ENCODE measurements at places on chromosomes 2 and 18. TPM values are rescaled to one million over a fixed set of nuclear protein-coding genes. Genes with fewer than 3 reads are reported as not detected.

The SOX11 gene
- not detected for total RNA-seq

The DQX1 gene
- not detected for total RNA-seq

The SPOPL gene
- total RNA-seq: 22.4 TPM

The COBLL1 gene
- 40.9 TPM for total RNA-seq

The PSTPIP2 gene
- total RNA-seq: 5.3 TPM

The CYP27A1 gene
- total RNA-seq: 35.0 TPM

The PLA2R1 gene
- total RNA-seq: 25.5 TPM

The CGREF1 gene
- total RNA-seq: 23.9 TPM

The NEUROD1 gene
- not detected for total RNA-seq

The FAM124B gene
- total RNA-seq: 1.3 TPM

The ZBTB14 gene
- 14.5 TPM for total RNA-seq

The KLHL41 gene
- total RNA-seq: 1.2 TPM
